ENCODE measurements at places on chromosomes 4 and X.

DNA sequence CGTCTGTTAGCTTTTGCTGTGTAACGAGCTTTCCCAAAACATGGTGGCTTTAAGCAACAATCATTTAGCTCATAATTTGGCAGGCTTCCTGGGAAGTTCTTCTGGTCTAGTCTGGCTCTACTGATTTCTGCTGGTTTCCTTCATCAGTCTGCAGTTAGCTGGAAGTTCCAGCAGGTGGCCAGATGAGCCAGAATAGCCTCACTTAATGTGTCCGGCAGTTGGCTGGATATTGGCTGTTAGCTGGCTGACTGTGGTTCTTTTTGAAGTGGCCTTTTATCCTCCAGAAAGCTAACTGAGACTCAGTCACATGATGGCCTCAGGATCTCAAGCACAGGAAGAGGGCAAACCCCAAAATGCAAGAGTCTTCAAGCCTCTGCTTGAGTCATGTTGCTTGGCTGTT, 34.9 kb downstream of the FTHL17 start:
- DNase-seq, result peak; percentile 43

GRCh38 chr4:151484396-151485102, 75.6 kb downstream of the FHIP1A start:
- DNase-seq, result no peak

DNA sequence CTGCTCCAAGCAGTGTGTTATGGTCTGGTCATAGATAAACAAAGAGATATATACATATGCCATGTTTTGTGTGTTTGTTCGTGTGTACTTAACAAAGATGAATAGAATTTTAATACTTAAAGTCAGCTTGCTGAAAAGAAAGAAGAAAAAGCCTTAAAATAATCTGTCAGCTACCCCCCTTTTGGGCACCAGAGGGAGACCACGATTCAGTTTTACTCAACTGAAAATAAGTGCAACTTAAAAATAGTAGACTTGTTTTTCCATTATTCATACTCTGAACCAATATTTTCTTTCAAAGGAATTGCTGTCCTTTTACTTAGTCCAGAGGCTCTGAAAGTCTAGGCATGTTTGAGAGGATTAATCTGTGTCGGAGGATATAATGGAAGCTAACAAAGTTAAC, 181.7 kb upstream of the AGTR2 start:
- DNase-seq, result no peak

GRCh38 chr4:151340751-151341385, 15.5 kb upstream of the SH3D19 start:
- DNase-seq, result no peak

- no peak for DNase-seq
Measured at GRCh38 chr4:151967074-151967473, 206.3 kb upstream of the GATB start.

GRCh38 chr4:26191353-26191752, 129.5 kb upstream of the RBPJ start:
- DNase-seq, result no peak

GRCh38 chr4:7167706-7168105, 24.6 kb upstream of the SORCS2 start:
- DNase-seq, result no peak

GRCh38 chr4:130028552-130028951, 932.6 kb downstream of the C4orf33 start:
- no peak for DNase-seq

DNA sequence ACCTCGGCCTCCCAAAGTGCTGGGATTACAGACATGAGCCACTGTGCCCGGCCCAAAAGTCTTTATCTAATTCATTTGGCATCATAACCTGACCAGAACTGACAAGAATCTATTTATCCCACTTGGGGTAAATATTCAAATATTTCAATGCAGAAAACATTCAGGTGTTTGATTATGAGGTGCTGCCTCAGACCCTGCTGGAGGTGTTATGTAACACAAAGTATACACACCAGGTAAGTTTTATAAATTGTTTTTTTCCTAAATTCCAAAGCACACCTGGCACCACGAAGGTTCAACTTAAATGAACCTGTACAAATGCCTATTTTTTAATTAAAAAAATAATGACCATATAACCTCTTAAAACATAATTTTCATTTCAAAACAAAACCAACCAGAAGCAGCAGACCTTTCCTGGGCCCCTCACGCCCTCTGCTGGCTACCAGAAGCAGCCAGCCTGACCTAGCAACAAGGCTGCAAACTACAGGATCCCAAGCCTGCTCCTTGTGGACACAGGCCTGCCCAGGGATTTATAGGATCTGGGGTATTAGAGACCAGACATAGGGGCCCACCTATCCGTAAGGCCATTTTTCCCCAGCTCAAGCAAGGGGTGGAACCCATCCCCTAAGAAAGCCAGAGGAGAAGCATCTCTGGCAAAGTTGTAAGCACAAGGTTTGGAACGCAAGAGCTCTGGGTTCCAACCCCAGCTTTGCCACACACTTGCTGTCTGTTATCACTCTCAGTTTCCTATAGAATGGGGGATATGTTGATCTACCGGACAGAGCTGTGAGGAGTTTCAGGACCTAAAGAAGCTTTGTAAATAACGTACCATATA, 11.7 kb downstream of the OTUD5 start:
- DNase-seq, result peak; percentile 54

DNA sequence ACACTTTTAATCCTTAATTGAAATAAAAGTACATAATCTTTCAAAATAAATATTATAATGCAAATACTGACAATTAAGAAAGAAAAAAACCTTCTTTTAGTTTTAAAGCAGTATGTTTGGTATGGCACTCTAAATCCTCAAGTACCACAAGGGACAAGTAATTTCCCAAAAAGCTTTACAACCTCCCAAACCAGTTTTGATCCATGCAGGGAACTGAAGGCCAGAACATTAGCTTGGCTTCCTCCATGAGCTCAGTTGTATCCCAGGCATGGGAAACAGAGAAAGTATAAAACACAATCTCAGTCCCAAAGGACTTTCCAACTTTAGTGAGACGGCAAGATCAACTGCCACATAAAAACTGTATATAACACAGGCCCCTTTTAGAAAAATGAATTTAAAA, 82.2 kb downstream of the ZNF330 start:
- no peak for DNase-seq

DNA sequence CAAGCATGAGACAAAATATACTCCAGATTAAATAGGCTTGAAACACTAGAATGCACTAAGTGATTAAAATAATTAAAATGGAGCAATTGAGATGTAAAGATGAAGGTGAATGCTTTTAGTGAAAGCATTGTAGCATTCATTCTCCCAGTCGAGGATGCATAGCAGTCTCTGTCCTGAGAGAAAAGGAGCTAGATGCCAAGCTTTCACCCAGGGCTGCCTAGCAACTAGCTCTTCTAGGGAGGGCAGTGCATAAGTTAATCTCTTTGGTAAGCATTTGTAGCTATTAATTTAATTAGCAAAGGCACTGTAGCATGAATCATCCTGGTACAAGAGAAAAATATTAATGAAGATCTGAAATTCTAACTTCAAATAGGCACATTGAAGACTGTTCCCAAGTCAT, 1014.8 kb downstream of the C4orf33 start:
- no peak for DNase-seq

GRCh38 chrX:12249997-12250396, 111.7 kb downstream of the FRMPD4 start:
- DNase-seq, result no peak

GRCh38 chrX:133444196-133444595, 28.9 kb upstream of the GPC4 start:
- DNase-seq, result no peak

- no peak for DNase-seq
Measured at GRCh38 chr4:156547891-156548290, 423.7 kb downstream of the PDGFC start.

GRCh38 chr4:8073206-8073863, 85.3 kb downstream of the ABLIM2 start:
- peak; percentile 19 for DNase-seq

GRCh38 chr4:4387531-4388310, 819 bp downstream of the NSG1 start:
- DNase-seq, result no peak

- DNase-seq, result no peak
Measured at GRCh38 chr4:188175288-188175687, 36.0 kb downstream of the TRIML1 start.

GRCh38 chrX:140190441-140191108, 225.3 kb upstream of the CXorf66 start:
- DNase-seq, result no peak

DNA sequence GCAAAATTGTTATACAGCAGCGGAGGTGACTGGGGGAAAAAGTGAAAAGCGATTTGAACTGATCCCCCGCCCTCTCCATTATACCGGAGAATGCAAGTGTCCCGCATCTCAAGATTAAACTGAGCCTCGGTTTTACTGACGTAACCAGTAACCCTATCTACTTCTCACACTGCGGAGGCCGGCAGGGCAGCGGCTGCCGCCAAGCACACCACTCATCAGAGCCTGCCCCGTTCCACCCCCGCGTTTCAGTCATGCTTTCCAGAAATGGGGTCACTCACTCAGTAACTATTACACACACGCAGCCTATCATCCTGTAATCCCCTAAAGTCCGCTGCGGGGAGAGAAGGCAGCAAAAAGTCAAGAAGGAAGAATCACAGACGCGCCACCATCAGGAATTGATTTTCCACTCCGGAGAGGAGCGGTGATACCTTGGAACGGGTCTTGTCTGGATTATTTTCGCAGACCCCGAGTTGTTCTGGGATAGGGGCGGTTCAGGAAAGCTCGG, 1.4 kb downstream of the RPS6KA3 start:
- DNase-seq, result peak; percentile 77

DNA sequence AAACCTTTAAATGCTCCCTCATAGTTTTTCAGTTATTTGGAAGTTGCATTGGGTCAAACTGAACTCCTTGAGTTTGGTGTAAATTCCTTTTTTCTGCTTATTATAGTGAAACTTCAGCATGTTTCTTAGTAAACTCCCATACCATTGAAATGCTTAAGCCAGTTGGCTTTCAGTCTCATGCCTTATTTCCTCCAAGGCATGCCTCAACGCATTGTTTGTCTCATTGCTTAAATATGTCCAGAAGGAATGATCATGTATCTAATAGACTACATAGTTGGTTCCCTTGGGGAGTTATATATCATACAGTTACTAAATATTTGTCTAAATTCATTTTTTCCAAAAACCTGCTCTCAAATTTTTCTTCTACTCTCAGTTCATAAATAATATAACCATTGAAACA, 114.0 kb downstream of the STOX2 start:
- DNase-seq, result no peak

GRCh38 chr4:112288455-112288854, 2.8 kb upstream of the TIFA start:
- DNase-seq, result no peak

DNA sequence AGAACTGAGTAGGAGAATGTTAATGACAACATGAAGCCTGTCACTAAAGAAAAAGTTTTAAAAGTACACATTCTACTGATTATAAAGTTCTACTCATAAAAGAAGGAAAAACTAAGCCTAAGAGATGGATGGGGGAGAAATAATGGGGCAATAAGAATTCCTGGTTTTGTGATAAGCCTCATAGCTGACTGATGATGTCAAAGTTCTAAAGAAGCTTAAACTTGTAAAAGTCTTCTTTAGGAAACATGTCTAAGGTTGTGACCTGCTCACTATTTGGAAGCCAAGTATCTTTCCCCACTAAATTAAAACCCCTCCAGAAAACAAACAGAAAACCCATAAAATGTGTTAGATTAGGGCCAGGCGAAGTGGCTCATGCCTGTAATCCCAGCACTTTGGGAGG, 232.9 kb upstream of the GIMD1 start:
- DNase-seq, result no peak

- peak; percentile 93 for DNase-seq
Measured at GRCh38 chr4:1167244-1167949, 5.0 kb downstream of the SPON2 start.

DNA sequence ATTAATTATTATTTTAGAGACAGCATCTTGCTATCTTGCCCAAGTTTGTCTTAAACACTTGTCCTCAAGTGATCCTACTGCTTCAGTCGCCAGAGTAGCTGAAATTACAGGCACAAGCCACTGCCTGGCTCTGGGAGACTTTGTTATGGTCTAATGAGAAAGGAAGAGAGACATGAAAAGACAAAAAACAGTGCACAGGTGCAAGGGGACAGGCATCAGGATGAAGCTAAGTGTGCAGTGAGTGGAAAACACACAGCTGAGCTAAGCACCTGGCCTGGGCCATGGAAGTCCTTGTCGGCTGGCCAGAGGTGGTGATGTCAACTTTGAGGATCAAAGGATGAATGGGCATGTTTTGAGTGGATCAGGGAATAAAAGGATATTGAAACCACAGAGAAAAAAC, 102.7 kb downstream of the HS3ST1 start:
- DNase-seq, result no peak

GRCh38 chr4:73725985-73726384, 14.4 kb upstream of the CXCL8 start:
- DNase-seq, result no peak

- DNase-seq, result no peak
Measured at GRCh38 chrX:7941390-7942042, 14.3 kb upstream of the PNPLA4 start.

GRCh38 chr4:139295942-139296299, 5.4 kb upstream of the NAA15 start:
- no peak for DNase-seq

- DNase-seq, result no peak
Measured at GRCh38 chr4:124705393-124705792, 7.1 kb downstream of the ANKRD50 start.

DNA sequence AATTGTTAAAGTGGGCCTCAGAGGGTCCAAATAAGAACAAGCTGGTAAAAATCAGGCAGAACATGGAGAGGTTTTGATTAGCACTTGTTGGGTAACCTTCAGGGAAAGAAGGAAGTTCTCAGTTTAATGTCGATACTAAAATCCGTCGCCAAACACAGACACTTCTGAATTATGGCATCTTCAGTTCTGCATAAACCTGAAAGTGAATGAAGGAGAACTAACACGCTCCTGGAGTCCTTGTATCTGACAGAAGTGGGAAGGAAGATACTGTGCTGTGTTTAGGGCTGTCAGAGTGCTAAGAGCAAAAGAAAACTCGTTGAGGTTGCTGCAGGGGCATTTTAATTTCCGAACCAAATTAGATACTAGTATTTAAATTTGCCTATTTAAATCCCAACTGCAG, 106.2 kb downstream of the TMA16 start:
- no peak for DNase-seq

DNA sequence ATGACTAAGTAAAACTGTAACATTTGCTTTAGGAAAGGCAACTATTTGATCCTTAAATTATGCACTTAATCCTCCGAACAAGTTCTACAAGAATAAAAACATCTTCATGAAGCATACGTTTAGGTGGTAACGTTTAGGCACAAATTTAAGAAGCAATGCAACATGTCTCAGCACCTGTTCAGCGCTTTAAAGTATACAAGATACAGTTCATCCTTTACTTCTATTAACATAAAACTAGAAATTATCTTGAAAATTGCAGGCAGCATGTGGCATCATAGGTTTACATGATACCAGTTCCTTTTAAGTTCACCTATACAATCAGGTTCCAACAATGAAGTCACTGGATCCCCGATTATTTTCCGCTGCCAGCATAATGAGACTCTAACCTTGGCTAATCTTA, 1.5 kb downstream of the PLA2G12A start:
- no peak for DNase-seq

- no peak for DNase-seq
Measured at GRCh38 chr4:27692158-27692557, 831.5 kb downstream of the STIM2 start.

All from lower lobe of right lung (tissue), 2 donors.